HEK293T (cell line): ENCODE measurements at places on chromosomes 6 and 20.

DNA sequence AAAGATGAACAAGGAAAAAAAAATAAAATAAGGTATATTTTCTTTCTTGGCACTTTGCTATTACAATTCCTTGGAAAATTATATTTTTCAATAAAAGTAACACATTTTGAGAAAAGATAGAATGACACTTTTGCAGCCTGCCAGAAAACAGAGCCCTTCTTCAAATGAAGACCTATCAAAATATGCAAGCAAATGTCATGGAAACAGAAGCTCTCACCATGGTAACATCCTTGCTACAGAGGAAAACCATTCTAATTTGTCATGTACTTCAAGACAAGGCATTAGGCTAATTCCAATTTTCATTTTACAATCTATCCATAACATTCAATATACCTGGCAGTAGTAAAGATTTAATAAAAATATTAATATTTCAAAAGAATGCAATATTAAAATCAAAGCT, 177.9 kb downstream of the RNGTT start:
- DNase-seq = no peak

- no peak for DNase-seq
Measured at GRCh38 chr6:1222728-1223595, 88.9 kb upstream of the FOXQ1 start.

DNA sequence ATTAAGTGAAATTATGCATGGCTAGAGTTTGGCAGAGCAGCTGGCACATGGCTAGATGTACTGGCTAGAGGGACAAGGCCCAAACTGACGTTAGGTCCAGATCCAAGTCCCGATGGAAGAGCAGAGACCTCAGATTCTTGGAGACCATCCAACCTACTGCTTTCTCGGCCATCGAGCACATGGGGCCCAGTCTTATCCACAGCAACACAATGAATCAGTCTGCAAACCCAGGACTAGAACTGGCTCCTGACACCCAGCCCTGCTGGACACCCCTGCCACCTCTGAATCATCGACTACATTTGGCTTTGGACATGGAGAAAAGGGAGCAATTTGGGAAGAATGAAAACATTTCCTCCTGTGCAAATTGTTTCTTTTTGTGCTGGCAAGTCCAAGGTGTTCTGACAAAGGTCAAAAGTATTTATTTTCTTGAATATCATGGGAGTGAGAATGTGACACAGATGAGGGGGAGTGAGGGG, 23.9 kb upstream of the YWHAB start:
- no peak for DNase-seq

- no peak for DNase-seq
Measured at GRCh38 chr20:44355498-44356352, at the start of gene HNF4A. HNF4A (plus strand) TSS chr20:44355699; CDS start chr20:44355805, 106 bp downstream.

GRCh38 chr6:149560736-149561135, 5.4 kb upstream of the GINM1 start:
- peak; percentile 65 for DNase-seq

DNA sequence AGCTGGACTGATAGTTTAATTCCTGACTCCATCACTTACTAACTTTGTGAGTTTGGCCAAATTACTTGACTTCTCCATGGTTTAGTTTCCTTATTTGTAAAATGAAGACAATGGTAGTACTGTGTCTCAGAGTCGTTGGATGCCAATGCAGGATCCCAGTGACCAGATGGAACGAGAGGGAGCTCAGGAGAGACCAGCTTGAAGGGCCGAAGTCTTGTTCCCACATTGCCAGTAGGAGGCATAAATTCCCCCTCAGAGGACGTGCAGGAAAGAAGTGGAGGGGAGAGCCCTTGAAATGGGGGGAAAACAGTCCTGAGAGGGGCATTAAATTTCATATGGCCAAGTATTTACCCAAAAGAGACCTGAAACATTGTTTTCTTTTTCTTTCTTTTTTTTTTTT, 2.1 kb upstream of the MUC22 start:
- DNase-seq = no peak

DNA sequence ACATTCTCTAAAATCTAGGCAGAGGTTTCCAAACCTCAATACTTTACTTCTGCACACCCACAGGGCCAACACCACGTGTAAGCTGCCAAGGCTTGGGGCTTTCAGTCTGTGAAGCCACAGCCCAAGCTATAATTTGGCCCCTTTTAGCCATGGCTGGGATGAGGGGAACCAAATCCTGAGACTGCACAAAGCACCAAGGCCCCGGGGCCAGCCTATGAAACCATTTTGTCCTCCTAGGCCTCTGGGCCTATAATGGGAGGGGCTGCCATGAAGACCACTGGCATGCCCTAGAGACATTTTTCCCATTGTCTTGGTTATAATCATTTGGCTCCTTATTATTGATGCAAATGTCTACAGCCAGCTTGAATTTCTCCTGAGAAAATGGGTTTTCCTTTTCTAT, 513.0 kb upstream of the ADGRB3 start:
- DNase-seq = no peak

GRCh38 chr6:117512056-117512828, 29.8 kb downstream of the DCBLD1 start:
- peak; percentile 40 for DNase-seq

GRCh38 chr20:24995741-24996448, 3.3 kb upstream of the APMAP start:
- DNase-seq = no peak

DNA sequence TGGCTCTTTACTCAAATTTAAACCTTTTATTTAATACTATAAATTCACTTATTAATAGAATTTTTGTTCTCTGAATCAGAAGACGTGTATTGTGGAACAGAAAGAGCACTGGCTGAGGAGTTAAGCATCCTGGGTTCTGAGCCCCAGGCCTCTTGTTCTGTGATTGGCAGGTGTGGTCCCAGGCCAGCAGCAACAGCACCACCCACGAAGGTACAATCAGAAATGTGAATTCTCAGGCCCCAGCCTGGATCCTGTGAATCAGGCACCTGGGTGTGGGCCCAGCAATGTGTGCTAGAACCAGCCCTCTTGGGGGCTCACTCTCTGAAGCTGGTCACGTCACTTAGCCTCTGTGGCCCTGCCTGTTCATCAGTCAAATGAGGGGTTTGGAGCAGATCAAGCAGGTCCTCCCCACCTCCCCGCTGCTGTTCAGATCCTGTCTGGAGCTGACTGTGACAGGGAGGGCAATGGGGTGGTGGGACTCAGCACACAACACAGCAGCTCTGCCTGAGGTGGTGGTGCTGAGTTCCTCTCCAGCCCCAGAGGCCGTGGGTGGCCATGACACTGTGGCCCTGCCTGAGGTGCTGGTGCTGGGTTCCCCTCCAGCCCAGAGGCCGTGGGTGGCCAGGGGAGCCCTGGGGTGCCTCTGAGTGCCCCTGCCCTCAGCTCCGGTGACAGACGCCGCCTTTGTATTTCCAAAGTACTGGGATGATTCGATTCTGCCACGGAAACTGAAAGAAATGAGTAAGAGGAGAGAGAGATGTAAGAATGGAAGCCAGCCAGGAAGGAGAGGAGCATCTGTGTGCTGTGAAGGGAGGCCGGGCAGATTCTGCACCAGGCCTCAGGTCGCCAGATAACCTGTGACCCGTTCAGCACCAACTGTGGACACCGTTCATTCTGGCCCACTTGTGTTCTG, 41.6 kb upstream of the FRMD1 start:
- no peak for DNase-seq

DNA sequence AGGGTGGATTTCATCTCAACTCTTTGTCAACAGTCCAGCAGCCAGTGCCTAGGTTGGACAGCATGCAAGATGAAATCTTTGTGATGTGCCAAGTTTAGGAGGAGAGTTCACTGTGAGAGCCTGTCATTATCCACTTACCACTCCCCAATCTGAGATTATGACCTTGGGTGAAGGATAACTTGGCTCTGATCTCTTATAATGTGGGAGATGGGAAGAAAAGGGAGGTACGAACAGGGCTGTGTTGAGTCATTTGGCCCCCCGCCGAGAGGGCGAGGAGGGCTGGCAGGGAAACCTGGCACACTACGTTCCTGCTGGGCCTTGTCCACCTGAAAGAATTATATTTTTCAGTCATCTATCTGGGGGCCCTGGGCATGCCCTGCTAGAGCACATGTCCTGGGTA, 35.8 kb downstream of the LAMA4 start:
- no peak for DNase-seq

DNA sequence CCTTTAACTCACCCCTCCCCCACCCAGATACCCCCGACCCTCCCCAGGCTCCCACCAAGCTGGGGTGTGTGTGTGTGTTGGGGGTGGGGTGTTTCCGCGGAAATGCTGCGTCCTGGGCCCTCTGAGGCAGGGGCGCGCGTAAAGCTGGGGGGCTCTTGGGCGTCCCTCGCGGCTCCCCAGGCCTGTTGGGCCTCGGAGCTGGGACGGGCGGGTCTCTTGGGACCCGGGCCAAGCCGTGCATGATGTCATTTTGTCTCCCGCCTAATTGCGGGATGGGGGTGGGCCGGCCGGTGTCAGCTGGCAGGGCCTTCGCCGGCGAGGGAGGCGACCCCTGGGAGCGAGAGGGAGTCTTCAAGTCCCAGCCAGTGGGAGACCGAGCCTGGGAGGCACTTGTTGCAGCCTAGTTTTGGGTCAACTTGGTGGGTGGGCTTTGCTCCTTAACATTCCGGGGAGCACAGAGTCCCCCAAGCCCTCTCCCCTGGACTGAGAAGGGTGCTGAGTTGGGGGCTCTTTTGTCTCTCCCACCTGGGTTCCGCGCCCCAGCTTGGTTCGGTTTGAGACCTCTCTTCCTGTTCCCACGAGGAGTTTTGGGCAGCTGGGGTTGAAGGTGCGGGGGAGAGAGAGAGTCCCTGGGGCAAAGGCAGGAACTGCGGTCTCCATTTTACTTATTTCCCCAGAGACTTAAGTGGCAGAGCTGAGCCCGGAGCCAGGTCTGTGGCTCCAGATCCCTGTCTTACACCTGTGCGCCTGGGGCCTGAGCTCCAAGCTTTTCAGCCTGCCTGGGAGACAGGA, 623 bp downstream of the MYBL2 start:
- DNase-seq = peak; percentile 65

- no peak for DNase-seq
Measured at GRCh38 chr6:46338131-46338530, 153.1 kb downstream of the RCAN2 start.

DNA sequence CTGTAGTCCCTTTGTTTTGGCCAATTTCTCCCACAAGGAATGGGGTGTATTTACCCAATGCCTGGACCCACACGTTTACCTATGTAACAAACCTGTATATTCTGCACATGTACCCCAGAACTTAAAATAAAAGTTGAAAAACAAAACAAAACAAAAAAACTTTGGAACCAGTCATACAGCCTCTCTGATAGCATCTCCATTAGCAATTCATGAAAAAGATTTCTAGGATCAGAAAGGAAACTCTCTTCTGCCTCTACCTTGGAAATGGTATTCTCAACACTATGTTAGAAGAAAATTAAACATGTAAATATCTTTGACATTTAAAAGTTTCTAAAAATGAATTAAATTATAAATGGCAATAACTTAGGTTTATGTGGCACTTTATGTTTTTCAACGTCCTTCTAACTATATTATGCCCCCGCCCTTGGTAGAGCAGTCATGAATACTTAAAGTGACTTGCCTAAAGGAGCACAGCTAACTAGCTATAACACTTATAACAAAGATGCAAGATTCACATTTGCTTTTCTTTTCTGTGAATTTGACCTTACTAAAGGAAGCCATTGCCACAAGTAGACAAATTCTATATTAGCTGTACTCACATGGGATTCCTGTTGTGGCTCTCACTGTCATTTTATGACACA, 147.5 kb upstream of the FKBP1C start:
- DNase-seq = no peak

DNA sequence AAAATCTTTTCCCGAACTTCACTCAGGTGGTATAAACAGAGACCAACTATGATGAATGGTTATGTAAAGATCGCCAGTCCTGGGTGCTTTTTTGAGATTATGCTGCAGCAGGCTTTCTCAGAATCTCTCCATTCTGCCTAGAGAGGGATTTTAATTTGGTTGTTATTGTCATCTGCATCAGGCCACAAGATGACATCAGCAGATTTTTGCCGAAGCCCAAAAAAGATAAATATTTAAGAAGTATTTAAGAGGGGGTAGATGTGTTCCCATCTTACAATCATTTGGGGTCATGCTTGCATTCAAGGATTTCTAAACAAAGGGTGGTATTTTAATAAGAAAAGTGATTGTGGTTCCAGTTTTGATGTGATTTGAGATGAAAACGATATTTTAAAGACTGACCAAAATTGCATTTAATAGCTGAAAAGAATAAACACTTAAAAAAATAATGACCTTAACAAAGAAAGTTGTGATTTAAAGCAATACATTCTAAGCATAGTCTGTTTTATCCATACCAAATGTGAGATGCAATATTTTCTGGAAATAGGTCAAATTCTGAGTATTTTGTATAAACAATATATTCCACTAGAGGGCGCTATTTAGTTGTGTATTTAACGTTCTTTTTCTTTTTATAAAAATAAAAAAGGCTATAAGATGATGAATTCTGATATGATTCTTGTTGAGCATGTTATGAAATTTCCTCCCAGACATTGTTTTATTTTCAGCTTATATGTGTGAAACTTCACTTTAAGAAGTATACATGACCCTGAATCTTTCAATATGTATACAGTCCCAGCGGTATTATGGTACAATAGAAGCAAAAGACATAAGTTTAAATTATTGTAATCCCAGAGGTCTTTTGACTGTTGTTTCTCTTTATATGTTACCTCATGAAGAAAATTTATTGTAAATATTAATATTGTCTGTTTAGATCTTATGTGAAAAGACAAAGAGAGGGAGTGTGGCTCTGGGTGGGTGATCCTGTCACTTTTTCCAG, 51.0 kb upstream of the ZFP64 start:
- no peak for DNase-seq

DNA sequence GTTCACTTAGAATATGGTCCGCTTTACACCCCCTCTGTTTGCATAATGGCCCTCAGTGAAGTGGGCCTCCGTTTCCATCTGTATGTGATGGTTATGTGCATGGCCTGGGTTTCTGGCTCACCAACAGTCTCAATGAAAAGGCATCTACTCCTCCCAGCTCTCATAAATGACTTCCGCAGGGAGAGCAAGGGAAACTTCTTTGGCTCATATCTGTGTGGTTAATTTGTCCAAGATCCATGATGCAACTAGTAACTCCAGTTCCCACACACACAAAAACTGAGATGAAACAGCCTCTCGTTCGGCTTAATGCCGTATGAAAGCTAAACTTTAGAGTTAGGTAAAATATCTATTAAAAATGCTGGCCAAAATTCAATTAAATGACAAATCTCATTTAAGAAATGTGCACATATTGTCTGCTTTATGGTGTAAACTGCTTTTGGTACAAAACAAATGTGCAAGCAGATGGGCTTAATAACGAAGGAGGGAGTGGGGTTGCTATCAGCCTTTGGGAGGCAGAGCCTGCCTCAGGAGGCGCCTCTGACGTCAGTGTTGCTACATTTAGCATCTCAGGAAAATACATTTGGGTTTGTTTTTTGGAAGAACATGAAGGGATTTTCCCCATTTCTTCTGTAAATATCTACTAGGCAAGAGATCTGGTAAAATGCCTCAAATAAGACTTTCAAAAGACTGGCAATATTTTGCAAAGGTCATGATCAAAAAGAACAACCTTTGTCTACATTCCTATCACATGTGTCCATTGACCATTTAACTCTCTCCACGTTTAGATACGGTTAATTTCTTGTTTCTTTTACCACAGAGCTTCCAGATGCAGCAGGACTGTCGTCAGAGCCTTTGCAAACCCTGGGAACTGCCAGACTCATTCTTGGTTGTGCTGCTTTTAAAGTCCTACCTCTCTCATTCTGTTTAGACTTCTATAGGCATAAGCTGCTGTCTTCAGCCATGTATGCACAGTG, 96.8 kb downstream of the ARMC2 start:
- DNase-seq = no peak
